ENCODE measurements at places on chromosomes 11 and 22.

- no peak for DNase-seq
Observed at GRCh38 chr11:1640076-1640946, 10.7 kb downstream of the KRTAP5-5 start.

DNA sequence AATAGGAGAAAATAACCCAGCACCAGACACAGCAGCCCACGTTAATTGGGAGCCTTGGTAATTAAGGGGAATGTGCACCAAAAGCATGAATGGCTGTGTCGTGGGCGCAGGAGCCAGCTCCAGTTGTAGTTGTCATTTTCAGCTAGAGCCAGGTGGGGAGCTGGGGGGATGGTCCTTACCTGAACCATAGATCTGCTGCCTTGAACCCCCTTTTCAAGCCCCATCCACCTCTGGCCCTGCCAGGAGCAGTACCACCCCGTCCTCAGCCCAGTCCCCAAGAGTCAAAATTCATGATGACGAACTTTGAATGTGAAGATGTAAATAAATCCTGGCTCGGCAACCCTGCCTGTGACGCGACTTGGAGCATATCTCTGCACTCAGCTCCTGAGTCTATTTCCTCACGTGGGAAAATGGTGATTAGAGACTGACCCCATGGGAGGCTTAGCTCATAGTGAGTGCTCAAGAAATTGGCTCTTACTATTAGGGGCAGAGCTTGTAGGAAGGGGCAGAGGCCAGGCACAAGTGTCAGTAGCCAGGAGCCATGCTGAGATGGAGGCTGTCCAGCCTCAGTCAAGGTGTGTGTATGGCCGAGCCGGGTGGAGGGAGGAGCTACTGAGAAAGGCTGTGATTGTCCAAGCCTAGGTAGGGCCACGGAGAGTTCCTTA is 794 bp upstream of the FXYD6 start:
- no peak for DNase-seq

- peak; percentile 34 for DNase-seq
Observed at GRCh38 chr11:86497310-86497709, 122.6 kb downstream of the CCDC81 start.

- DNase-seq, result no peak
Observed at GRCh38 chr11:111069066-111069465, 176.5 kb upstream of the POU2AF2 start.

GRCh38 chr11:1387961-1388762 is 1.6 kb upstream of the BRSK2 start:
- no peak for DNase-seq

DNA sequence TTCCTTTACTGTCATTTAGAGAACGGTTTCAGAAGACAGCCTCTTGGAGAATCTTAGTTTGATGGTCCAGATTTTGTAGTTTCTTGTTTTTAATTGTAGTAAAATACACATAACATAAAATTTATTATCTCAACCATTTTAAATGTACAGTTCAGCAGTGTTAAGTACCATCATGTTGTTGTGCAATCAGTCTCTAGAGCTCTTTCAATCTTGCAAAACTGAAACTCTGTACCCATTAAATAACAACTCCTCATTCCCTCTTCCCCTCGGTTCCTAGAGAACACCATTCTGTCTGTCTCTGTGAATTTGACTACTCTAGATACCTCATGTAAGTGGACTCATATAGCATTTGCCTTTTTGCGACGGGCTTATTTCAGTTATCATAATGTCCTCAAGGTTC is 69.8 kb downstream of the GRIK4 start:
- DNase-seq, result no peak

All from fibroblast of skin of abdomen (primary cell).